ENCODE measurements at places on chromosomes 3 and 15.

DNA sequence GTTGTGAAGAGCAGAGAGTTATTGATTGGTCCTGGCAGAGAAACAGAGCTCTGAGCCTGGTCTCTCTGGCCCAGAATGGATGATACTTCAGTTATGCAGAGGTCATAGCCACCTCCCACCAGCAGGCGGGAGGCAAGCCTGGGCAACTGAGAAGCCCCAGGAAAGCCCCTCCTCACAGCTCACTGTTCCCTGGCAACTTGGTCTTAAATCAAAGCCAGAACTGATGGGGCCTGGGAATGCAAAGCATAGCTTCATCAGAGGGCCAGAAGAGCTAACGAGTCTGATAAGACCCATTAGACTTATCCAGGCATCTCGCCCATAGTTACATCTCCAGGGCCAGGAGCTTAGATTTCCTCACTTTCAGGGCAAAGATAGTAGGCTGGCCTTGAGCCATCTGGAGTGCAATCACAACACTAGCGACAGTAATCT is 5.5 kb upstream of the COLQ start:
- no peak for DNase-seq

DNA sequence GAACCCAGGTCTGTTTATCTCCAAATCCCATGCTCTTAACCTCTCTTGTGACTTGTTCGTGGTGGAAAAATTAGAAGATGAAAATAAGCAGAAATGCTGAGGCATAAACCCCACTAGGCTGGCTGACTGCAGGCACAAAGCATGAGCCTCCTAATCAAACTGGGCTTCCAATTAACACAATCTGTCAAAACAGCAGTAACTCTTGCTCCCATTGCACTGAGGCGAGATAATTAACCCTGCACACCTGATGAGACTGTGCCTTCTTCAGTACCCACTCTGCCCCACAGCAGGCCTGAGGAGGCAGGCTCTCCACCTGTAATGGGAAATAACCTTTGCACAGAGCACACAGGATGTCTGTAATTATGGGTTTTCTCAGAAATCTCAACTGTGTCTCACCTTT is 284.4 kb upstream of the WNT5A start:
- no peak for DNase-seq

DNA sequence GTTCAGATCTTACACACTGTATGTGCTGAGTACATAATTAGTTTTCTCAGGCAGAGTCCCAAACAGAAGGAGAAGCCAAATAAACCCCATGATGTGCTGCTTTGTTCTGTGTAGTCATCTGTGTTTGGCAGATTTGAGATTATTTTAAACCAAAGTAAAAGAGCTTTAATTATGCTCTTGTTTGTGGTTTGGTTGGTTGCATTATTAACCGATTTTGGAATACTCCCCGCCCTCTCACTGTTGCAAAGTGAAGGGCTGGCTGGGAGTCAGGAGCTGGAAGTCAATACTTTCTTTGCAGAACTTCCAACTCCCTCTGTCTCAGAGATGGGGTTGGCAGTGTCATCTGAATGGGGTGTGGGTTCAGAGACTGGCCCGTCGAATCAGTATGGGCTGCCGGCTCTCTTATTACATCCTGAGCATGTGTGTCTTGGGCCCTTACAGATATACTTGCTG is 34.4 kb downstream of the SLCO3A1 start:
- no peak for DNase-seq

DNA sequence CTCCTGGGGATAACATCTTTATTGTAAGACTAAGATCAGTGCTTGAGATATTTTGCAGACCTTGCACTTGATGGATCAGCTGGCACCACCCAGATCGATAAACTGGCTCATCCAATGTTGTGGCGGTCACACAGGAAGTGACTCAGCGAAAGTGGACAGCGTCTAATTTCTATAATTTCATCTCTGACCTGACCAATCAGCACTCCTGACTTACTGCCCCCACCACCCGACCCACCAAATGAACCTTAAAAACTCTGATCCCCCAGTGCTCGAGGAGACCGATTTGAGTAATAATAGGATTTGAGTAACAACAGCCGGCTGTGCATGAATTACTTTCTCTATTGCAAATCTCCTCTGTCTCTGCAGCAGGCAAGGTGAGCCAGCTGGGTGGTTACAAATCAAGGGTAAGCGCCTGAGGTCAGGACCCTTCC is 62.7 kb upstream of the RNU6-1 start:
- DNase-seq = no peak

DNA sequence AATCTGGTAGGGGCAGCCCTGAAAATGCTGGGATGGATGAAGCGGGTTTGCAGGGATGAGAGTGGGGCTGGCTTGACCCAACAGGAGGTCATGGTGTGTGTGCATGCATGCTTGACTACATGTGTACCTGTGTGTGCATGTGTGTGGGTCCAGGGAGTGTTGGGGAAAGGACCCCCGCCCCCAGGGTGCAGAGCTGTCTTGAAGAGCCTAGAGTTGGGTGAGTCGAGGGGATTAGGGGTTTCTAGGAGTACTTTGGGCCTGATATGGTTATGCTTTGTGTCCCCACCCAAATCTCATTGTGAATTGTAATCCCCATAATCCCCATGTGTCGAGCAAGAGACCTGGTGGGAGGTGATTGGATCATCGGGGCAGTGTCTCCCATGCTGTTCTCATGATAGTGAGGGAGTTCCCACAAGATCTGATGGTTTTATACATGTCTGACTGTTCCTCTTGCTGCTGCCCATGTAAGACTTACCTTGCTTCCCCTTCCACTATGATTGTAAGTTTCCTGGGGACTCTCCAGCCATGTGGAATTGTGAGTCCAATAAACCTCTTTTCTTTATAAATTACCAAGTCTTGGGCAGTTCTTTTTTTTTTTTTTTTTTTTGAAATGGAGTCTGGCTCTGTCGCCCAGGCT is 5.2 kb upstream of the LCTL start:
- no peak for DNase-seq

- DNase-seq = no peak
Measured at GRCh38 chr3:59873576-59874230, 823.9 kb upstream of the CFAP20DC start.

- DNase-seq = no peak
Measured at GRCh38 chr15:80645494-80646065, 49.5 kb upstream of the ABHD17C start.

DNA sequence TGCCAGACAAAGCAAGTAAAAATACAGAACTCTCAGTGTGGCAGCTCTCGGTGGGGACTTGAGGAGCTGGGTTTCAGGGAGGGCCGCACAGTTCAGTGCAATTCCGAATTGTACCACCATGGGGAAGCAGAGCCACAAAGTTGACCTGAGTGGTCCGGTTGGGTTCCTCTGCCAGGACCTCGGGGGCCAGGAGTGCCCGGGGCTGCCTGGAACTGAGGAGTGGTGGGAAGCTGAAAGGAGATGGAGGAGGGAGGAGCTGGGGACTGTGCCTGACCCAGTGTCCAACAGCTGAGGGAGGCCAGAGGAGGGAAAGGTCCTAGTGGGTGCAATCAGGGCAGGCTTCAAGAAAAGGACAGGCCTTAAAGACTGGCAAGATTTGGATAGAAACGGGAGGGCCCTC is 32.2 kb upstream of the TRH start:
- no peak for DNase-seq

DNA sequence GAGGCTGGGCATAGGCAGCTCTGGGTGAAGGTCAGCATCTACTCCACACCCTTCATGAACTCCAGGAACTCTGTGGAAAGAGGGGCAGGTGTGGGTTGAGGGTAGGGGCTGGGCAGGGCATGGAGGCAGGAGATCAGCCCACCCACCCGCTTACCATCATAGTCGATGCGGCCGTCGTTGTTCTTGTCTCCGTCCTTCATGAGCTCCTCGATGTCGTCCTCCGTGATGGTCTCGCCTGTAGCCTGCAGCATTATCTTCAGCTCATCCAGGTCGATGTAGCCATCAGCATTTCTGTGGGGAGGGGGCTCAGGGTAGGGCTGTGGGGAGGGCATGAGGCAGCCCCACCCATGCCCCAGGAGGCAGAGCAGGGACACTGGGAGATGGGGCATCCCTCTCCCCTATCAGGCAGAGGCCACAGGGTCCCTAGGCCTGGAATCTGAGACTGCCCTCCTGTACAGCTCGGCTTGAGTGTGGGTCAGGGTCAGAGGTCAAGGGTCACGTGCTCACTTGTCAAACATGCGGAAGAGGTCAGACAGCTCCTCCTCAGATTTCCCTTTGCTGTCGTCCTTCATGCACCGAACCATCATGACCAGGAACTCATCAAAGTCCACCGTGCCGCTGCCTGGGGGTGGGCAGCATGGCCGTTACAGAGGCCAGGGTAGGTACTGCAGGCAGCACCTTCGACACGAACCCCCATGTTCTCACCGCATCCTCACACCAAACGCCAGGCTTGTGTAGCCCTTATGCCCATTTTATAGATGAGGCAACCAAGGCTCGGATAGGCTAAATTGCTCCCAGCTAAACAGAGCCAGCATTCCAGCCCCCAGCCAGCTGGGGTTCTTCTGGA is 2.4 kb downstream of the TNNC1 start:
- no peak for DNase-seq

GRCh38 chr3:78822726-78823125 is 945.1 kb downstream of the ROBO1 start:
- no peak for DNase-seq

DNA sequence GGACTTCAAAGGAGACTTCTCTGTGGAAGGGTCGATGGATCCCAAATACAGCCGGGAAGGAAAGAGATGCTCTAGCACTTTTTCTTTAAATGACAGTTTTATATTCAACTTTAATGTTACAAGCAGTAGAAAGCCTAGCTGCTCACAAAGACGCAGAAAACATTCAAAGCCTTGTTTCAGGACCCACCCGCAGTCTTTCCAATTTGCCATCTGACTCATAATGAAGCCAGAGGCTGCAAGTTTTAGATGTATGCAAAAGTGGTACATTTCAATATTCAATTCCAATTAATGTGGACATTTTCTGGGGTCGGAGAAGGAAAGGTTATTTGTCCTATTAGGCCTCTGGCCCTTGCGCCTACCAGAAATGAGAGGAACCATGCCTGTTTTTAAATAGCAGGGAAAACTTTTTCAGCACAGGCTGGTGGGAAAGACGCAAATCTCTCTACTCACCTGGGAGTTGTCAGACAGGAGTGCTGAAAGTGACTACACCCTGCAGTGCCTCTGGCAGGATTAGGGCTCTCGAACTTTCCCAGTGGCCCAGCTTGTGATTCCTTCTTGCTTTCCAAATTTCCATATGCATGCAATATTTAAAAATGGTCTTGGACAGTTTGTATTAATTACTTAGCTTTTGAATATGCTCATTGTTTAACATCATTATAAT is 117.4 kb upstream of the MBNL1 start:
- no peak for DNase-seq

- no peak for DNase-seq
Measured at GRCh38 chr3:124492824-124493223, 237.4 kb upstream of the UMPS start.

DNA sequence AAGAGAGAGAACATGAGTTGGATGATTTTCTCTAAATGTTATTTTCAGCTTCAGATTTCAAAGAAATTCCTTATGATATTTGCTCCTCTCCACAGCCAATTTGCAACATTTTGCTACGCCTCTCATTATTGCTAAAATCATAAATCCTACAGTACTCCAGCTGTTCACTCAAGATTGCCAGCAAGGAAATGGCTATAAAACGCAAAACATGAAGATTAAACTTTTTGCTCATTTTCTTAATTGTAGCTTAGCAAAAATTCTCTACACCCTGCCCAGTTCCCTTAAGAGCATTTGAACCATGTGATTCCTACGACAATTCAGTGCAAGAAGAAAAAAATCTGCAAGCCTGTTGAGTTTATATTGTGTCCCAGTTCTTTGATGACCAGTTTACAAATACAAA is 6.8 kb downstream of the CHRNA3 start:
- DNase-seq = no peak

DNA sequence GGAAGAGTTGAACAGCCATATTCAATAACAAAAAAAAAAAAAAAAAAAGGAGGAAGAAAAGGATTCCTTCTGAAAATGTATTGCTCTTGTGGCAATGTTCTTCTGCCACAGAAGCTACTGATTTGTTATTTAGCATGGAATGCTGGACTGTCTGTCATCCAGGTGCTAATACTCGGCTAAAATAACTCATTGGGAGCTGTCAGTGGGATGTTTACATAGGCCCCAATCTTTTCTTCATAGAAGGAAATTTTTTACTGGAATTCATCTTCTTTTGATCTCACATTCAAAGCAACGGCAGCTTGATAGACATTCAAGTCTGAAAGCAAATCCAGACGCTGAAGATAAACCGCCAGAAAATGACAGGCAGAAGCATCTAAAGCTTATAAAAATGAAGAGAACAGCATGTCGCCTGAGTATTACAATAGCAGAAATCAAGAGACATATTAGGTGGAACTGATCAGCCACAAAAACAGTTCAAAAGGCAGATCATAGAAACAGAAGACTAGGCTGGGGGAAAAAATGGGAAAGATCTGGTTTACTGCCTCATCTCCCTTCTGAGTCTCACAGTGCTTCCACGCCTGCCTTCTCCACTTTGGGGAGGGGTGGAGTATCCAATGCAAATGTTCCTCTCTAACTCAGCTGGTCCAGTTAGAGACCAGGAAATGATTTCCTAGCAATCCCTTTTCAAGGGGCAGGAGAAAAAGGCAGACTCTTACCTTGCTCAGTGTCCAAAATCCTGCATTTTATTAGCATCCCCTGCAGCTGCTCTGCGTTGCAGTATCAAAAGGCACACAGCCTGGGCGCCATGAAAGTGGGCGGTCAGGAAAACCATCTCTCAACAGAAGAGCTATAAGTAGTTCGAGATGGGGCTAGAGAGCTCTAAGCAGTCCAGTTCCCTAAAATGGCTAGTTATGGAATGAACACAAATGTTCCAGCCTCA is 451.9 kb downstream of the FOXP1 start:
- DNase-seq = no peak

- no peak for DNase-seq
Measured at GRCh38 chr3:10869460-10869859, 53.4 kb downstream of the SLC6A11 start.

DNA sequence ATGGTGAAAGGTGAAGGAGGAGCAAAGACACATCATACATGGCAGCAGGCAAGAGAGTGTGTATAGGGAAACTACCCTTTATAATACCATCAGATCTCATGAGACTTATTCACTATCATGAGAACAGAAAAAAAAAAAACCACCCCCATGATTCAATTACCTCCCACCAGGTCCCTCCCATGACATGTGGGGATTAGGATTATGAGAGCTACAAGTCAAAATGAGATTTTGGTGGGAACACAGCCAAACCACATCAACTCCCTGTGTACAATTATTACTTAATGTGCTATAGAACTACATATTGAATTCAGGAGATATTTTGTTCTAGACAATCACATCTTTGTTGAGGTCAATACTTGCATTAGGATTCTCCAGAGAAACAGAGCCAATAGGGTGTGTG is 313.4 kb downstream of the CNTN6 start:
- DNase-seq = no peak
